ENCODE measurements at places on chromosomes 6 and 20.

DNA sequence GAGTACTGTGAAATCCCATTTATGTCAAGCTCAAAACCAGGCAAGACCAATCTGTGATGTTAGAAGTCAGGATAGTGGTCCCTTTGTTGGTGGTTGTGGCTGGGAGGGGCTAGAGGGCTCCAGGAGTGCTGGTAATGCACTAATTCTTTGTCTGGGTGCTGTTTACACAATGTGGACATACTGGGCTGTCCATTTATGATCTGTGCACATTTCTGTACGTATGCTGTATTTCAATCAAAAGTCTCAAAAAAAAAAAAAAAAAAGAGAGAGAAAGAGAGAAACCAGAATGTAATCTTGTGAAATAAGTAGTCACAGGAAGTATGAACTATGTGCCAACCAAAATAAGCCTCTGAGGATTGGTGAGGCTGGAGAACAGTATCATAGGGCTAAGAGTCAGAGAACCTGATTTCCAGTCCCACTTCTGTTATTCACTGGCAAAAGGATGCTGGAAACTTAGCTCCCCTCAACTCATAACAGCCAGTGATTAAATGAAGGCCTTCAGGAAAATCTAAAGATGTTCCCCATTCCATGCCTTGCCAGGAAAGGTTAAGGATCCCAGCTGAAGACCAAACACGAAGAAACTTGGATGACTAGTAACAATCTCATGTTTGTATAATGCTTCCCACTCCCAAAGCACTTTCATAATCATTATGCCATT, 19.6 kb upstream of the TRAM2 start:
- no peak for DNase-seq

DNA sequence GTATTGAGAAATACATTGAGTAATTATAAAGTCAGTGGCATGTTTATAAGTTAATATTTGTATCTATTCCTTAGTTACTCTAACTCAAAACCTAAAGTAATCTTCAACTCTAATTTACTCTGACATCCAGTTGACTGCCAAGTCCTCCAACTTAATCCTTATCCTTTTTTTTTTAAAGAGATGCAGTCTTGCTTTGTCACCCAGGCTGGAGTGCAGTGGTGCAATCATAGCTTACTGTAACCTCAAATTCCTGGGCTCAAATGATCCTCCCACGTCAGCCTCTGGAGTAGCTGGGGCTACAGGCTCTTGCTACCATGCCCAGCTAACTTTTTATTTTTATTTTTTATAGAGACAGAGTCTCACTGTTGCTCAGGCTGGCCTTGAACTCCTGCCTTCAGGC, 24.4 kb downstream of the PTPN1 start:
- no peak for DNase-seq

DNA sequence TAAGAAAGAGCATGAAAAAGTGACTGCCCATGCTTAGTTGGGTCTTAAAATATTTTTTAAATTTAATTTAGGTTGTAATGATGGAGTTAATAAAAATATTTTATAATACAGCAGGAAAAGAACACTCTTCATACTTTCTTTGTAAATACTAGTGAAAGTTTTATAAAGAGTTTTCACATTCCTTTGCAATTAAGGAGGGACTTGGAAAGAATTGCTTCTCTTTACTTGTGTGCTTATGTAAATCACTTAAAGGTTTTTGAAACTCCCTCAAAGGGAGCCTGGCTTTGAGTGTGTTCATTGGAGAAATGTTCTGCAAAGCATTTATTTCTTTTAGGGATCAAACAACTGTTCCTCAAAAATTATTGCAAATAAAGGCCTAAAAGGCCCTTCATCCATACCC, 11.6 kb upstream of the TFAP2B start:
- DNase-seq, result no peak

DNA sequence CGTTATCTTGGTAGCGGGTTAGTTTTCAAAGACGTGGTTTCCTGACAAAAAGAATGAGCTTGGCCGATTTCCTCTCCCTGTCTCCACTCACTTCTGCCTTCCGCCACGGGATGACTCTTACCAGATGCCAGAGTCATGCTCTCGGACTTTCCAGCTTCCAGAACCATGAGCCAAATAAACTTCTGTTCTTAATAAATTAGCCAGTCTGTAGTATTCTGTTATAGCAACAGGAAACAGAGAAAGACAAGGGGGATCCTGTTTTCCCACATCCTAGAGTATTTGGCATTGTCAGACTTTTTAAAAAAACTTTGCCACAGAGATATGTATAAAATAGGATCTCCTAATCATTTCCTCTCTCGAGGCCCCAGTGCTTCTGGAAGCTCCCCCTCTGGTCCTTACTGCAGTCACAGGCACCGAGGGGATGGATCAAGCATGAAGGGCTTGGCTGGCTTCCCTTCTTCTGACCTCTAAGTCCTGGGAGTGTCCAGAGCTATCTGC, 84.9 kb upstream of the NAA20 start:
- DNase-seq, result no peak

DNA sequence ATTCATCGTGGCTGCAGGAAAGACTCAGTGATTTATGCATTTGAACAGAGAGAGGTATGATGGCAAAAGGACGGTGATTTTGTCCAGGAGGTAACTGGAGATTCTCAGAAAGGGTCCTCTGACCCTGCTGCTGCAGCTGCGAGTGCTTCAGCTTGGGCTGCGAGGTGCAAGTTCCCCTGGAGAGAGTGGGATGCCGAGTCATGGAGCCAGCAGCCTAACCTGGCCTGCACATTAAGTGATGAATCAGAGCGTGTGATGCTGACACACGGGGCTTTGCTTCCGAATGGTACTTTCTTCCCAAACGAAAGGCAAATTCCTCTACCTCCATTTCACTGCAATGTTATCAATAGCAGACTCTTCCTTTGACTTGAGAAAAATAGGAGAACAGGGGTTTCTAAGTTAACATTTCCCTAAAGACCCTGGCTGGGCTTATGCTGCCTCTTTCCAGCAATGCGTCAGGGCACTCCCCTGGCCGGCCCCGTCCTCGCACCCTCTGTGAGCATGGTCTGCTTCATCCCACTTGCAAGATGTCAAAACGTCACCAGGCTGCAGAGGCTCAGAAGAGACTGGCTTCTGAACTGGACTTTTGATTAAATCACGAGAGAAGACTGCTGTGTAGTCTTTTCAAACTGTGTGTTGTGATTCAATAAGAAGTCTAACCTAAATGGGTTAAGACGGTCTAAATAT, 628.0 kb upstream of the AGPAT4 start:
- DNase-seq, result no peak

- DNase-seq, result peak; percentile 90
Observed at GRCh38 chr6:134537146-134537555, 219.2 kb upstream of the SGK1 start.

GRCh38 chr6:126075335-126076071, 89.2 kb downstream of the TRMT11 start:
- no peak for DNase-seq

DNA sequence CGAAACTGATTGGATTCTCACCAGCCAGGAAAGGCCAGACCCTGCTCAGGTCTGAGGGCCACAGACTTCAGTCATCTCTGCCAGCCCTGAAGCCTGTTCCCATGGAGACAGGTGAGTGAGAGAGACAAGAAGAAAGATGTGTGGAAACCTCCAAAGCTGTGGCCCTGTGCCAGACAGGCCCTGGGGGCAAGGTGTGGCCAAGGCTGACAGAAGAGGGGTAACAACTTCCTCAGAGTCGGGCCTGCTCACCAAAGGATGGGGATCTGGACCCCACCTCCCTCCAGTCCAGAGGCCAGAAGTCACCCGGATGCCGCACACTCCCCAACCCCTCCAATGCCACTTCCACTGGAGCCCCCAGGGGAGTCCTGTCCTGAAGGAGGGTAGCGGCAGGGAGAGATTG, 73.6 kb downstream of the MDGA1 start:
- DNase-seq, result peak; percentile 21

DNA sequence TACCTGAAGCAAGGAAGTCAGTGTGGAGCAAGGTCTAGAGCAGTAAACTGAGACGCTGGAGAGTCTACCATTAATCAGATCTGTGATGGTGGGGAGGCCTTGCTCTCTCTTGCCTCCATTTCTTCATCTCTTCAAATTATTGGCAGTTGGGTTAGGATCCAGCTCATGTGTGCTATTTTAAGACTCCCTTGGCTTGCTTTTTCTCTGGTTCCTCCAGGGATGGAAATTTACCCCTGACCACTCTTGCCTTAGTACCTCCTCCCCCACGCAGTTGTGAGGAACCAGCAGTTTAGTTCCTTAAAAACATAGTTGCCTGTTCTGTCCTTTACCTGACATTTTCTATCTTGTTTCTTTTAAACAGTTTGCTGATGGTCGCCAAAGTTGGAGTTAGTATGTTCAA, 7.4 kb downstream of the TMEM14C start:
- no peak for DNase-seq

GRCh38 chr6:165497472-165497871, 165.6 kb downstream of the PDE10A start:
- no peak for DNase-seq
